Activated CD4-positive, alpha-beta T cell treated with anti-CD3 and anti-CD28 coated beads for 36 hours (primary cell): ENCODE measurements at places on chromosomes 7 and 10.

DNA sequence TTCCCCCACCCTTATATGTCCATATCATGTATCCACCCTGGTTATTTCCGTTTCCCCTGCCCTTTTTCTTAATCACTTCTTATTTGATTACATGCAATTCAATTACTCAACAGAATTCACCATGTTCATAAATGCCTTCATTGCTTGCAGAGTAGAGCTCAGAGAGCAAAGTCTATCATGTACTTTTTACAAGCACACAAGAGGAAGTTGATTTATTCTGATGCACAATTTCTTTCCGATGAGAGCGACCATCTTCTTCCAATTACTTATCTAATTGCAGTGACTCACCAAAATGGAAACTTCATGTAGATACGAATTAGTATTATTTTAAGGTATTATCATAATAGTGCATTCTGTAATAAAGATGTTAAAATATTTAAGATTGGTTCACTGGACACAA lies 430.5 kb upstream of the KLF6 start:
- DNase-seq: no peak

DNA sequence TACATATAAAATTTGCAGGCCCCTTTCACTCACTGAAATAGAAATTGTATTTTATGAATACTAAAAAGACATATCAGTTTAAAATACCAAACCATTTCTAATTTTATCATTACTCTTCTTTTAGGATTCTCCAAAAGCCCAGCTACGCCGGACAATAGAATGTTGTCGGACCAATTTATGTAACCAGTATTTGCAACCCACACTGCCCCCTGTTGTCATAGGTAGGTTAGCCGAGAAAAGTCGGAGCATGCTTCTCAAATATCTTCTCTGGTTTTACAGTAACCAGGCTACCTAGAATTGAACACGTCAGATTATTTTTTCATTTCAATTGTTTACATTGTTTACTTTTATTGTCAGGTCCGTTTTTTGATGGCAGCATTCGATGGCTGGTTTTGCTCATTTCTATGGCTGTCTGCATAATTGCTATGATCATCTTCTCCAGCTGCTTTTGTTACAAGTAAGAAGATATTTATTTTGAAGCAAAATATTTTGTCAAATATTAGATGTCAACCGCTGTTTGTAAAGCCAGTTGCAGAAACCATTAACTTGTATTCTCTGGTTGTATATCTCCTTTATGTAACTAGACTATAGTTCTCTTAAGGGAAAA lies 57.6 kb downstream of the MMRN2 start:
- peak; percentile 60 for DNase-seq

GRCh38 chr10:69239816-69240434 lies 19.8 kb downstream of the HKDC1 start:
- no peak for DNase-seq

DNA sequence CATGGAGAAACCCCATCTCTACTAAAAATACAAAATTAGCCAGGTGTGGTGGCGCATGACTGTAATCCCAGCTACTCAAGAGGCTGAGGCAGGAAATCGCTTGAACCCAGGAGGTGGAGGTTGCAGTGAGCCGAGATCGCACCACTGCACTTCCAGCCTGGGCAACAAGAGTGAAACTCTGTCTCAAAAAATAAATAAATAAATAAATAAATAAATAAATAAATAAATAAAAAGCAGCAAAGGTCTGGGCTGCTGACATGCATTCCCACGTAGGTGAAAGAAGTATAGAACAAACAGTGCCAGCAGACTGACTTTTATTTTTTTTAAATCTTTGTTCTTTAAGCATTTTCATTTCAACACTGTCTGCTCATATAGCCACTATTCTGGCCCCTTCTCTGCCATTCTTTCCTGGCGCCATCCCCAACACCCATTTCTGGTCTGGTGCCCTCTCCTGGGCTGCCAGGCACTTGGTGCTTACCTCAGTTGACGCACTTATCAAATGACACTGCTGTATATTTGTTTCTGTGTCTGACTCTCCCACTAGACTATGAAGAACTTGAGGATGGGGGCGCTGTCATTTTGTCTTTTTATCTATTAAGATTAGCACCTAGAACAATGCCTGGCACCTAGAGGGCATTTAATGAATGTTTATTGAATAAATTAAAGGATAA lies 15.6 kb downstream of the FAM107B start:
- DNase-seq: peak; percentile 50

GRCh38 chr10:79342295-79342761 lies 4.9 kb upstream of the PPIF start:
- DNase-seq: no peak

GRCh38 chr10:49040601-49041000 lies 74.7 kb downstream of the VSTM4 start:
- DNase-seq: no peak

DNA sequence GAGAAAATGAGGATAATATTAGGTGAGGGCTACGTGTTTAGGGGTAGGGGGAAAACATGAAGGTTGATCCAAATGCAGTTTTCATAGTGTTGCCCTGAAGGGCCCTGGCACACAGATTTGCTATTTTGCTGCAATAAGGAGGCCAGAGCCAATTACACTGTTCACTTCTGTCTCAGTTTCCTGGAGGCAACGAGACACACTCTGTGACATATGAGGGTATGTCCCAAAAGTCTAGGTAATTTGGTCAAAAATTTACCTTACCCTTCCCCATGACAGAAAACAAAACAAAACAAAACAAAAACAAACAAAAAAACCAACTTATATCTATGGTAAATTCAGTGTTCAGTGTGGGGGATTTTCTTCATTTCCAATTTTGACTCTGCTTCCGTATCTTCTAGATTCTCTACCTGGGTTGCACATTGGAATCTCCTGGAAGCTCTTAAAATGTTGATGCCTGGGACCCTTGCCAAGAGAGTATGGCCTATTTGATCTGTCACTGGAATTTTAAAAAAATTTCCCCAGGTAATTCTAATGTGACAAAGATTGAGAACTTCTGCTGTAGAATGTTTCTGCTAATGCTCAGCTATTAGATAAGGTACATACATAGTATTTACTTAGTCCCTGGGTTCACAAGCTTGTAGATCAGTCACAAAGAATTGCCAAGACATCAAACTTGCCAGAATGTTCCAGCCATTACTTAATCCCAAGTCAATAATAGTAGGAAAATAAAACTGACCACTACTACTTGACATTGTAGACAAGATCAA lies 139.5 kb downstream of the SEMA3E start:
- DNase-seq: no peak

- no peak for DNase-seq
Measured at GRCh38 chr10:24551161-24551560, 172.5 kb downstream of the ARHGAP21 start.
